ENCODE measurements at places on chromosomes 11 and 22.

GRCh38 chr22:48636746-48637145, 1190.9 kb downstream of the BRD1 start:
- no peak for DNase-seq

DNA sequence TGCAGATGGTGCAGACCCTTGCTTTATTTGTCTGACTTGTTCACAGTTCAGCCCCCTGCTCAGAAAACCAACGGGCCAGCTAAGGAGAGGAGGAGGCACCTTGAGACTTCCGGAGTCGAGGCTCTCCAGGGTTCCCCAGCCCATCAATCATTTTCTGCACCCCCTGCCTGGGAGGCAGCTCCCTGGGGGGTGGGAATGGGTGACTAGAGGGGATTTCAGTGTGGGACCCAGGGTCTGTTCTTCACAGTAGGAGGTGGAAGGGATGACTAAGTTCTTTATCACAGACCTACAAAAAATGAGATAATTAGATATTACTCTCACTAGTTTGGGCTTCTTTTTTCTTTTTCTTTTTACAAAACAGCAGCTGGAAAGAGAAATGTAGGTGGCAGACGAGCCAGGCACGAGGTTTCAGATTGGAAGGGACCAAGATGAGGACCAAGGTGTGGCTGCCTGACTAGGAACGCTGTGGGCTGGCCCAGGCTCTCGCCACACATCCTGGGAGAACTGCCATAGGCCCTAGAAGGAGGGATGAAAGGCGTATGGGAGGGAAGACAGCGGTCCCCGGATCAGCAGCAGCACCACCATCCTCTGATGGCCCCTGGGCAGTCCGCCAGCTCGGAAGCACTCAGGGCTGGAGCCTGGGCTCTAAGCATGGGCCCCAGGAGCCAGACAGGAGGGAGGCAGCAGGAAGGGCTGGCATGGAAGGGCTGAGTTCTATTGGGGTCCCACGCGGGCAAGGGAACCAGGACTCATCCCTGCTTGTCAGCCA, 14.2 kb downstream of the TXN2 start:
- DNase-seq = peak; percentile 79

- no peak for DNase-seq
Observed at GRCh38 chr11:76185931-76186401, 20.3 kb downstream of the WNT11 start.

- DNase-seq = no peak
Observed at GRCh38 chr11:63814383-63814736, 1.1 kb downstream of the SPINDOC start.

- DNase-seq = peak; percentile 54
Observed at GRCh38 chr11:82927264-82927880, 25.8 kb downstream of the DDIAS start.

All from HFFc6 (cell line).